T-helper 17 cell (primary cell): ENCODE measurements at places on chromosomes 6 and 20.

DNA sequence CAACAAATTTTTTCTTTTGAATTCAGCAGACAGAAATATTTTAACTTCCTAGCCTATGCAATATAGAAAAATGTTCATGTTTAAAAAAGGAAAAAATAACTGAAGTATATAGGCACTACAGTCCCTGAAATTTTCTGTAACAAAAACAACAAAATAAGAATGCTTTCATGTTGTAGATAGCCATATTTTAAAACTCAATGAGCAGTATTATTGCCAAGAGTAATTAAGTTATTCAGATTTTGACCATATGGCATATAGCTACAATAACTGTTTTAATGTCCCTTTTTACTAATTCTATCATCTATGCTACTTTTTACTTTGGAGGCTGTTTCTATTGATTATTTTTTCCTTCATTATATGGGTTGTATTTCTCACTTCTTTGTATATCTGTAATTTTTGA is 283.3 kb upstream of the RIMS1 start:
- DNase-seq: no peak

GRCh38 chr6:142819603-142820337 is 125.2 kb downstream of the HIVEP2 start:
- no peak for DNase-seq

- DNase-seq: no peak
These were observed 171.6 kb downstream of the ADGB start for GRCh38 chr6:146770275-146770964.

DNA sequence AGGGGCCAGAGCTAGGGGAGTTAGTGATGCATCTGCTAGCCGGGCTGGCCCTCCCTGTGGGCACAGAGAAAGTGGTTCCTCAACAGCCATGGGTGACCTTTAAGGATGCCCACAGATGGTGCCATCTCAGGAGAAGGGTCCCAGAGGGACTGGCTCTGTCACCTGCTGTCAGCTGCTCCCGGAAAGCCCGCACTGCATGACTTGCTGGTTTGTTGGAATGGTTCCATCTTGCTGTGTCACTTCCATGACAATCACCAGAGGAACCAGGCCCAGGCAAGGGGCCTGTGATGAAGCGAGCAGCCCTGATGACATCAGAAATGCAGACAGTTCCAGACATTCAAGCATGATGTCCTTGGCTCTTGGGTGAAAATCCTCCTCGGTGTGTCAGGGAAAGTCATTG is 125.2 kb downstream of the PHACTR3 start:
- no peak for DNase-seq

DNA sequence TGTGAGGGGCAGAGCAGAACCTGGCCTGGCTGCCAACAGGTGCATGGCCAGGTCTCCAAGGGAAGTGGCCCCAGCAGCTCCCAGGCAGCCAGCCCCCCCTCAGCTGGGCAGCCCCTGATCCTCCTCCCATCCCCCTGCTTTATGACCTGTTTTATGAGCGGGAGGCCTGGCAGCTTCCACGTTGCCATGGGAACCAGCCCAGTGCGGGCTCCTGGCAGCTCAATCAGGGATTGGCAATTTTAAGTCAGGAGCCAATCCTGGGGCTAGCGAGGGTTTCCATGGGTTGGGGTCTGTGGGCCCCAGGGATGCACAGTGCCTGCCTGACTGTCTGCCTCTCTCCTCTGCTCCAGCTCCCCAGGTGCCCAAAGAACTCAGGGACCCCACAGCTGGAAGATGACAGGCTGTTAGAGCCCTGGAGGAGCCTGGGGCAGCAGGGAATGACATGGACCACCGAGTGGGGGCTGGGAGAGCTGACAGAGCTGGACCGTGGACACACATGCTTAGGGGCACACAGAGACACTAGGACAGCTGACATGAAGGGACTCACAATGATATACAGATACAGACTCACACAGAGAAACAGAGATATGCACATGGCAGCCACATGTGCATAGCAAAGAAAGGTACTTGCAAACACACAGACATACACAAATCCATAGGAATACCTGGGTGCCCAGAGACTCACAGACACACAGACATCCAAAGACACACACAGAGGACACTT is 56.5 kb upstream of the SIRPA start:
- DNase-seq: no peak

DNA sequence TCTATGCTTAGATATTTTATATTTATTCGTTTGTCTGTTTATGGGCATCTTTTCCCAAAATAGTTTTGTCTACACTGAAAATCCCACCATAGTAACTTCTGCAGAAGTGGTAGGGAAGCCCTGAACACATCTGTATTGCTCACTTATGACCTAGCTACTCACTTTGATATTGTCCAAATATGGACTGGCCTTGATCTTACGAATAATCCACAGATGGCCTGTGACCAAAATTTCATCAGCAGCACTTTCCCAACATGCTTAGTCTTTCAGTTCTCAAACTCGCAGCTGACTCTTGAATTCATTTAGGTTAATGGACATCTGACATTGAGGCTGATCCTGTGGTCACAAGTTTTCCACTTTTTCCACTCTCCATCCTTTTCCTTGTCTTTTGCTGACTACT is 80.8 kb upstream of the BEND3 start:
- DNase-seq: no peak

- DNase-seq: no peak
These were observed 166.4 kb upstream of the NT5E start for GRCh38 chr6:85283436-85283835.

DNA sequence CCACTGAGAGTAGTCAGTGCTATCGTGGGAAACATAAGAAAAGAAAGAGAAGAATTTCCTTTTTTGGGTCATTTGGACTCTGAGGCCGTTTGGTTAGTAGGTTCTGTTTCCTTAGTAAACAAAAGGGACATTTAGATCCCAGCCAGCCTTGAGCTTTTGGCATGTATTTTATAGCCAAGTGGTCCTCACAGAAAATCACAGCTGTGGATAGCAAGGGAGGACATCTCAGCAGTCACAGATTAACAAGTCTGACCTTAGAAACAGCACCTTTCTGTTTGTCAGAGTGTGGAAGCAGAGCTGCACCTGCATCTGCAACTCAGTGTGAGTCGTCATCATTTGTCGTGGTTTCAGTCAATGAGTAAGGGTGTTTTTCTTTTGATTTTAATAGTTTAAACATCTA is 40.5 kb downstream of the FAM120B start:
- no peak for DNase-seq

DNA sequence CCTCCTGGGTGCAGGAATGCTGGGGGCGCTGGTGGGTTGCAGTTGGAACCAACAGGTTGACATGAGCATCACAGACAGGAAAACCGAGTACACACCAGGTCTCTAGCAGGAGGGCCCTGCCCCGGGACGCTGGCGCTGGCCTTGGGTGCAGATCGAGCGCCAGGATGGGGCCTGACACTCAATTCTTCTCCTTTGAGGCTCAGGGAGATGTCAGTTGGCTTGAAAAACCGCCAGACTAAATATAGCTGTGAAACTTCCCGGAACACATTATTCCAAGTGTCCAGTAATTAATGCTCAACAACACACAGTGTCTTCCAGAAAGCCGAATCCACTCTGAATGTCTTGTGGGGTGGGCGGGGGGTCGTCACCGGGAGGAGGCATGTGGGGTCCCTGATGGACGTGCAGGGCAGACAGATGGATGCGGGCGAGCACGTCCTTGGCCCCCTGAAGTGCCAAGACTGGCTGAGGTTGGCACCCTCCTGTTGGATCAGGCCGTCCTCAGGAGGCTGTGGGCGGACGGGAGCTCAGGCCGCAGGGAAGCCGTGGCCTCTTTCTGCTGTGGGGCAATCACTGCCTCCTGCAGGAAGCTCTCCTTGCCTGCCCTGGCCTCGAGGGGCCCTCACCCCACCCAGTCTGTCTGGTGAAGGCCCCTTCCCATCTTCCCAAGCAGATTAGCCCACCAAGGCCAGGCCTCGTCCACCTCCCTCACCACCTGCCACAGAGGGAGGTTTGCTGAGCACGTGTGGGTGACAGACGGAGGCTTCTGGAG is 19.4 kb upstream of the GATA5 start:
- DNase-seq: no peak

DNA sequence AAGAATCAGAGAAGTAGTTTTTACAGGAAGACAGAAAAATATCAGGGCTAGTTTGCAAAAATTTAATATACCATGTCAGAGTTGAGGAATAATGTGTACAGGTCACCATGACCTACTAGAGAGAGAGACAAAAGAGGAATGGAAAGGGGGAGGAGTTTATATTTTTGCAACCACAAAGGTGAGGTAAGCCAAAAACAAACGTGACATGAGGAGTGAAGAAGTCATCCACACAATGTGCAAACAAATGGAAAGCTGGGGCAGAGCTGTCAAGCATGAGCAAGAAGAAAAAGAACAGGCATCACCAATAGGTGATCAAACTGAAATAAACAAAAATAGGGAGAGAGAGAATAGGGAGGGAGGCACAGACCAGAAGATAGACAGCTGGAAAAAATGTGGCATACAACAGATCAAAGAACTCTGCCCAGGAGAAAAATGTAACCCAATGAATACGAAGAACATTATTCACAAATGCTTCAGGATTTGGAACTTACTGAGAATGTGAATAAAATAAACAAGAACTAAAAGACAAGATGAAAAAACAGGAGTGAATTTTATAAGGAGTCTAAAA is 15.5 kb downstream of the RARS2 start:
- DNase-seq: no peak
